ENCODE measurements at places on chromosomes 12 and 14. TPM values are rescaled to one million over a fixed set of nuclear protein-coding genes. Genes with fewer than 3 reads are reported as not detected.

GRCh38 chr12:10220398-10221077 lies 7.9 kb downstream of the GABARAPL1 start:
- peak; percentile 88 for DNase-seq

DNA sequence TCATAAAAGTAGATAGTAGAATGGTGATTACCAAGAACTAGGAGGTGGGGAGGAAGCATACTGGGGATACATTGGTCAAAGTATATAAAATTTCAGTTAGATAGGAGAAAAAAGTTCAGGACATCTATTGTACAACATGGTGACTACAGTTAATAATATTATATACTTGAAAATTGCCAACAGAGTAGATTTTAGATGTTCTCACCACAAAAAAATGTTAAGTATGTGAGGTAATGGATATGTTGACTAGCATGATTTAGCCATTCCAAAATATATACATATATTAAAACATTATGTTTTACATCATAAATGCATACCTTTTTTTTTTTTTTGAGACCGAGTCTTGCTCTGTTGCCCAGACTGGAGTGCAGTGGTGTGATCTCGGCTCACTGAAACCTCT lies 31.0 kb downstream of the TMEM116 start:
- DNase-seq, result no peak

DNA sequence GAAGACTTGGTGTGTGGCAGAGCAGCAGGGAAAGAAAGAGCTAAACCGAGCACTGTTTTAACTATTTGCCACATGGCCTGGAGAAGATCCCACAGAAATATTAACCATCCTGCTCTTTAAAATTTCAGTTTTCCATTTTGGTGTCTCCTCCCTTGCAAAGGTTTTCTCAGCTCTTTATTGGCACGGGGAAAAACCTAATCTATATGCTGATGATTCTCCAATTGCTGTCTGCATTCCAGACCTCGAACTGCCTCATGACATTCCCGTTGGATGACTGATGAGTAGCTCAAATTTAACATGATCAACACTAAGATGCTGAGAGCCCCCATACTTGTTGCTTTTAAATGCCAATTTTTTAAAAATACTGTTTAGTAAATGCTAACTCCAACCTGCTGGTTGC lies 115.0 kb downstream of the EMP1 start:
- no peak for DNase-seq

DNA sequence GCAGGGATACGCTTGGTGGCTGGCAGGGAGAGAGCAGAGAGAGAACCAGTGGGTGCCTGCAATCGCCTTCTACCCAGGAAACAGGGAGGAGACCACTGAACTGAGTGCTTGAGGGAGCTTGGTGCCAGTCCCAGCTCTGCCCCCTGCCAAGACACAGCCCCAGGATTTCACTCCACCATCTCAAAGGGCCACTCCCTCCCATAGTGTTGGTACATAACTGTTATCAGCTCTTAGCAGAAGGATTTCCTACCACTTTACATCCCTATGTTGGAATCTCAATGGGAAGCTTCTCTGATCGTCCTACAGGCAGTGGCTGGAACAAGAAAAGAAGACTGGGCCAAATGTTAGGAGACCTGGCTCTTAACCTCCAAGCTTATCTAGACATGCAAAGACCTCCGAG lies 157.4 kb upstream of the FOXN3 start:
- no peak for DNase-seq

Gene PRB2
- not detected for total RNA-seq

Measured in body of pancreas (tissue), 4 donors.